ENCODE measurements at places on chromosomes 12 and 14.

DNA sequence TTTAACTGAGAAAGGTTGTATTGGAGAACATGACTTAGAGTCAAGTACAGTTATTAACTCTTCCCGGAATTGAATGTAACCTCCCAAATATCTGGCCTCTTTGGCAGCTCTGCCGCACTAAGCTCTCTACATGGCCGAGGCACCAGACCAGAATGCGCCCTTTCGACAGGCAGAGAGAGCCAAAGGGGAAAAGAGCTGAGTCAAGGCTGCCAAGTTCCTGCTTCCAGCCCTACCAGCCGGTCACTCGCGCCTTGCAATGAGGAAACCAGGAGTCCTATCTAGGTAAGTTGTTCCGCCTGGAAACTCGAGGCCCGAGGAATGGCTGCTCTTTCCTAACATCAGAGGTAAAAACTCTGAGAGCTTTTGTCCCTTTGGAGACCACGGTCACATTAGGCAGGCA lies 172.2 kb downstream of the BRMS1L start:
- DNase-seq: no peak

GRCh38 chr12:19648591-19648990 lies 209.3 kb downstream of the AEBP2 start:
- DNase-seq: no peak

DNA sequence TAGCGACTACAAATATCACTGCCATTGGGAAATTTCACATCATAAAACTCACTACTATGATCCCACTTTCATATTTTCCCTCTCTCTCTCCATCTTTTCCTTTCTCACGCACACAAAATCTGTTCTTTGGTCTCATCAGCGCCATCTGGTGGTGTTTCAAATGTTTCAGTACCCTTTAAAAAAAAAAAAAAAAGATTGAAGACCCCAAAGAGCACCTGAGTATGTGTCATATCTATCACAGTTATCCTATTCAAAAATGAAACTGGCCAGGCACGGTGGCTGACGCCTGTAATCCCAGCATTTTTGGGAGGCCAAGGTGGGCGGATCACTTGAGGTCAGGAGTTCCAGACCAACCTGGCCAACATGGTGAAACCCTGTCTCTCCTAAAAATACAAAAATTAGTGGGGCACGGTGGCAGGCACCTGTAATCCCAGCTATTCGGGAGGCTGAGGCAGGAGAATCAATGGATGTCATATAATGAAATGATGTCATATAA lies 72.4 kb downstream of the TTC9 start:
- DNase-seq: peak; percentile 65

GRCh38 chr14:78130356-78130755 lies 39.8 kb upstream of the NRXN3 start:
- no peak for DNase-seq

DNA sequence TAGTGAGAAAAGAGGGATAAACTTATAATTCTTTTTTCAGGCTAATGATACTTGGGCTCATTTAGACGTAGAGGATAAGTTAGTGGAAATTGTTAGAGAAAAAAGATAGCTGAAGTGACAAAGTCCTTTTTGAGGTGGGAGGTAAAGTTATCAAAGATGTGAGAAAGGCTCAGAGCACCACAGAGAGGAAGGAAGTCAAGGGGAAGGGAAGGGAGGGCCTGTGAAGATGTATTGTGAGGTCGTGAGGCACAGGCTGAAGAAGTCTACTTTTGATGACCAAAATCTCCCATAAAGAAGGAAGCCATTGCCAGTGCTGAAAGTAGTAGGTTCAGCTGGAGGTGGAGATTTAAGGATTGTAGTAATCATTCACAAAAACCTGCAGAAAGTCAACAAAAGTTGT lies 19.4 kb upstream of the PTGDR start:
- DNase-seq: peak; percentile 45

All from CD4-positive, alpha-beta T cell treated with Interleukin-17A for 1 hour (primary cell).